ENCODE measurements at places on chromosomes 16 and 17.

GRCh38 chr17:16954521-16954920 is 17.4 kb downstream of the TNFRSF13B start:
- no peak for DNase-seq

- no peak for DNase-seq
These were observed 25.8 kb upstream of the ABCC3 start for GRCh38 chr17:50608700-50609379.

GRCh38 chr16:5066511-5066910 is 755 bp upstream of the C16orf89 start:
- DNase-seq: no peak

DNA sequence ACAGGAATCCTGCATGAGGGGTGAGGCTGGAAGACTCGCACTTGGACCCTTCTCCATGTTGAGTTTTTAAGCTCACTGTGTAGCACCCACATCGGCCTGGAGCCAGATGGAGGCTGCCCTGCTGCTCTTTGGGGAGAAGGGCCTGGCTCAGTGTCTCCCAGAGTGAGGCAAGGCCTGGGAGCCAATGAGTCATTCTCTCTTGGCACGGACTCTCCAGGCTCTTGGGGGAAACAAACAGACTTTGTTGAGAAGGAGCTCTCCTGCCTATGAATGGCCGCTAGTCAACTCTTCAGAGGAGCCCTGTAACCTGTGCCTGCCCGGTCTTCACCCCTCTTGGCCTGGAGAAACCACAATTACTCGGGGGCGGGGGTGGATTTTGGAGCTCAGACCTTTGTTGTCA is 50.8 kb upstream of the MAF start:
- DNase-seq: no peak

DNA sequence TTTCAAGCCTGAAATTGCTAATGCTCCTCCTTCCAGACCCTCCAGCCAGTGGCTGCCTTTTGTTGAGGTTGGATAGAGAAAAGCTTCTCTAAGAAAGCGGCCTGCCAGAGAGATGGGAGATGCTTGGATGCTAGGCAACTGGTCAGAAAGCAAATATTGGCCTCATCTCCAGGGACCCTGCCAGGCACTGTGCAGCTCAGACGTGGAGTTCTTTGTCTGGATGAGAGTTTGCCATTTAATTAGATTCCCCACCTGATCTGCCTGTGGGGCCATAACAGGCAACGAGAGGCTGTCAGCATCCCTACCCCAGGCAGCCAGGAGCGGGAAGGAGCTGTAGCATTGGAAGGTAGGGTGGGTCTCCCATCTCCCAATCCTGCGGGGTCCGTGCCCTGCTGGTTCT is 52.7 kb downstream of the ASIC2 start:
- no peak for DNase-seq

GRCh38 chr16:27177031-27177774 is 26.1 kb upstream of the KDM8 start:
- DNase-seq: no peak

DNA sequence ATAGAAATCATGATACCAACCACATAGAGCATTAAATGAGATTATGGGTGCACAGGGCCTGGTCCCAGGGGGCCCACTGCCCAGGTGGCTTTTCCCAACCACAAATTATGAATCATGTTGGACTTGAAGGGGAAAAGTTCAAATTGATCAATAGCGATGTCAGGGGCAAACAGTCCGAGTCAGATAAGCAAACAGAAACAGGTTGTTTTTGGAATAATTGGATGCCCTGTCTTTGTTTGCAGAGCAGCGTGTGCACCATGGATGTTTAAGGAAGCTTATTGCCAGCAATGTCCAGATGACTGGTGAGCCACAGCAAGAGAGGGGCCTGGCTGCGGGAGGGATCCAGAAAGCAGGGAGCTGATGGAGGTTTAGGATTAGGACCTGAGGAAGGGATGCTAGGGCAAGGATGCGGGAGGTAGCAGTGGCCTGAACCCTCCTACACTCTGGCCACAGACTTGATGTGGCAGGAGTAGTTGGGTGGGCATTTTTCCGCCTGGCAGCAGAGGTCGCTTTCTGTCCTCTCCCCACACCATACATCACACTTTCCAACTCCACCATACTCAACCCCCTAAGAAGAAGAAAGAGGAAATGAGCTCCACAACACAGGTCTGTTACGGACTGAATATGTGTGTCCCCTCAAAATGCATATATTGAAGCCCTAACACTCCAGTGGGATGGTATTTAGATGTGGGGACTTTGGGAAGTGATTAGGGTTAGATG is 266.4 kb upstream of the RPL38 start:
- DNase-seq: no peak

GRCh38 chr17:83030432-83030831 is 49.0 kb upstream of the METRNL start:
- no peak for DNase-seq

DNA sequence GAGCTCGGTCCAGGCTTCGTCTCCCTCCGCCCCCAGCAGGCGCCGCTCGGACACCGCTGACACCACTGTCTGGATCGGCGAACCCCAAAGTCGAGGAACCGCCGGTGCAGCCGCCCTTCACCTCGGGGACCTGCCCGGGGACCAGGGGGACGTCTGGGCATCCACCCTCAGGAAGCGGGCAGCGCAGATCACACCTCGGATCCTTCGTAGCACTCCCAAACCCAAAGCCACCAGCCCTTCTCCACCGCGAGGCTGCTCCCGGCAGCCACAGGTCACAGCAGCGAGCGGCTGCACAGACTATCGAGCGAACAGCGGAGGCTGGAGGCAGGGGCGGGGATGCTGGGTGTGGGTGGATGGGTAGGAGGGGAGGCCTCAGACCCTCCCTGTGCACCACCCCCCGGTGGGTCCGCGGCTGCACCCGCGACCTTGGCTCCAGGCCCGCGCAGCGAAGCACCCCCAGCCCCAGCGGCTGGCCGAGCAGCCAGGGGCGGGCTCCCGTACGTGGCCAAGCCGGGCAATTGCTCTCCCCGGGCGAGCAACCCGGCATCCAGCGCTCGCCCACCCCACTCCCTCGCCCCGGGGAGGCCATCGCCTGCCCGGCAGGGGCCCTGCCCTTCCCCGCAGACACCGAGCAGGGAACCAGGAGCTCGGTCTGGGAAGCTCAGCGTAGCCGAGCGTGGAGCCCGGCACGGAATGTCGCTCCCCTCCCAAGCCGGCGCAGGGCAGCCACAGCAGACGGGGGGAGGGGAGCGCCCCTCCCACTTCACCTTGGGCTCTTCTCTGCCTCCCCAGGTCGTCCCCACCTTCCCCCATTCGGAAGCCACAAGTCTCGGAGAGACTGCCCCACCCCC is 1.0 kb downstream of the SDK2 start:
- peak; percentile 44 for DNase-seq

DNA sequence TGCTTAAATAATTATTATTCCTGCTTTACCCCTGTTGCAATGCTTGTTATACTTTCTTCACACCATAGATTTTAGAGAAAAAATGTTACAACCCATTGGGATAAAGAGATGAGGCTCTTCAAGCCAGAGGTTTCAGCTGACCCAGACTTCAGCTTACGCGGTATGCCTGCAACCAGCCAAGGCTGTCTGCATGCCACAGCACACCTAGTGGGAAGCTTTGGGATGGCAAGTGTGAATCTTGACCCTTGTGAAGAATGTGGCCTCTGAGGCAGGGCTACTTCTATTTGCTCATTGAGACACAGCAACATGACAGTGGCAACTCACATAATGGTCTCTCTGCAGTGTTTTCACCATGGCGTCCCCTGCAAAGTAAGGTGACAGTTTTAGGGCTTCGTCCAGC is 193.9 kb upstream of the PIRT start:
- no peak for DNase-seq

DNA sequence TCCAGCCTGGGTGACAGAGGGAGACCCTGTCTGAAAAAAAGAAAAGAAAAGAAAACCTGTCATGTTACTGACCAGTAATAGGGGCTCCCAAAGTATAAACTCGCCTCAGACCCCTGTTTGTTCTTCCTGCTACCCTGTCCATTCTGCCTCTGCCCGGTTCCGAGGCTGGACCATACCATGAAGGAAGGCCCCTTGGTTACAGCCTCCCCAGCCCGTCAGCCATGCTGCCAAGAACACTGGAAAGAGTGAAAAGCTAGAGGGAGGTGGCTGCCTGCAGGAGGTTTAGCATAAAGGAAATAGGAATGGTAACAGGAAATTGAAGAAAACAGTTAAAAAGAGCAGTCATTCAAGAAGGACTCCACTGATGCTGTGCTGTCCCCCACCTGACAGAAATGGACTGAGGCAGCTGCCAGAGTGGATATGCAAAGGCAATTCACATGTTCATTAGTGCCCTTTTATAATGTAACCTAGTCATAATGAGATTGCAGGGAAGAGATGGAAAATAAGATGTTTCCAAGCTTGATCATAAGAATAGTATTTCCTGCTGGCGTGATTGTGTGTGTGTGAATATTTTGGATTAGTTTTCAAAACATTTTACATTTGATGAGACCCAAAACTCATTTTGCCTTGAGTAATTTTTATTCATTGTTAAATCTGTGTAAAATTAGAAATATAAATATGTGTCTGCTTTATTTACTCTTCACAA is 102.6 kb downstream of the GOSR1 start:
- no peak for DNase-seq

DNA sequence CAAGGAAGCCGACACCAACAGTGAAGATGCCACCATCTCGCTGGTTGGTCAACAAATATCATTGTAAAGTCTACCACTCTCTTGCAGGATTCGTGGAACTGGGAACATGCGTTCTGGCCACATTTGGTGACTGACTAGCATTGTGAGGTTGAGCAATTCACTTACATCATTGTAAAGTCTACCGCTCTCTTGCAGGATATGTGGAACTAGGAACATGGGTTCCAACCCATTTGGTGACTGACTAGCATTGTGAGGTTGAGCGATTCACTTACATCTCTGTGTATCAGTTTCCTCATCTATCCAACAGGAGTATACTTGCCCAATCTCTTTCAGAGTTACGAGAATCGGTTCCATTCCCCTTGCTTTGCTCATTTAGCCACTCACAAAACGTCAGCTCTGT is 42.6 kb upstream of the RPH3AL start:
- no peak for DNase-seq

DNA sequence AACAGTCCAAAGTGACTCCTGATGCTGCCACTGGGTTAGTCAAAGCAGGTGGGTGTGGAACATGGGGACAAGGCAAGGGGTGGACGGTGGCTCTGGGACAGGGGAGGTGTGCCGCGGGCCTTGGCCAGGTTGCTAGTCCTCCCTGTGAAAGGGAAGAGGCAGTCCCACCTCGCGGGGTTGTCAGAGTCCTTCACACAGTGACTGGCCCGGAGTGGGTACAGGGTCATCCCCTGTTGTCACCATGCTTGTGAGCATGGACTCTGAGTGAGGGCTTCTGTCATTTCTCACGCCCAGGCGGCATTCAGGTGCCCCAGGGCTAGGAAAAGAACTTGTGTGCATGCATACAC is 3.1 kb upstream of the ZNF469 start:
- no peak for DNase-seq

GRCh38 chr16:79601092-79601930 is 774 bp upstream of the MAF start:
- DNase-seq: peak; percentile 73

- DNase-seq: no peak
These were observed 1400.1 kb downstream of the CDH8 start for GRCh38 chr16:60636117-60636516.

- DNase-seq: no peak
These were observed 2.0 kb downstream of the FASN start for GRCh38 chr17:82095777-82096708.

DNA sequence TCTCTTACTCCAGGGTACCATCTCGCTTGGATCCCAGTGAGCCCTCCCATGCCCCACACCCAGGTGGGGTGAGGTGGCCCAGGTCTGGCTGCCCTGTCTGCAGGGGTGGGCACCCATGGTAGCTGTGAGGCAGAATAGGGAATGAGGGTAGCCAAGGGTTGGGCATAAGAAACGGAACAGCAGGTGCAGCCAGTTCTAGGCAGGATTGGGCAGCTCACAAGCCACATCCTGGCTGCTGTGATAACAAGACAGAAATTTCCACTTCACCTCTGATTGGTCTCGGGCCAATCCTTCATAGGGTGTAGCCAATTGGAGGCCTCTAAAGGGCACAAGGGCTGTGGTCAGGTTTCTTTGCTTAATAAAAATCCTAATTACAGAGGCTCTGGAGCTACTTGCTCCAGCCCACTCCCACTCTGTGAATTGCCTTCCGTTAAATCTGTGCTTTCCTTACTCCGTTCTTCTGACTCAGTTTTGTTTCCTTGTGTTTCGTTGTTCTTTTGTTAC is 1.5 kb upstream of the ARHGDIG start:
- DNase-seq: no peak

GRCh38 chr17:22461460-22462145 is 769.3 kb downstream of the KCNJ18 start:
- no peak for DNase-seq

- DNase-seq: no peak
These were observed 84.1 kb downstream of the TAOK1 start for GRCh38 chr17:29474297-29474696.

GRCh38 chr17:81400154-81400977 is 5.1 kb downstream of the BAHCC1 start:
- no peak for DNase-seq
